ENCODE measurements at places on chromosomes 5 and 9.

DNA sequence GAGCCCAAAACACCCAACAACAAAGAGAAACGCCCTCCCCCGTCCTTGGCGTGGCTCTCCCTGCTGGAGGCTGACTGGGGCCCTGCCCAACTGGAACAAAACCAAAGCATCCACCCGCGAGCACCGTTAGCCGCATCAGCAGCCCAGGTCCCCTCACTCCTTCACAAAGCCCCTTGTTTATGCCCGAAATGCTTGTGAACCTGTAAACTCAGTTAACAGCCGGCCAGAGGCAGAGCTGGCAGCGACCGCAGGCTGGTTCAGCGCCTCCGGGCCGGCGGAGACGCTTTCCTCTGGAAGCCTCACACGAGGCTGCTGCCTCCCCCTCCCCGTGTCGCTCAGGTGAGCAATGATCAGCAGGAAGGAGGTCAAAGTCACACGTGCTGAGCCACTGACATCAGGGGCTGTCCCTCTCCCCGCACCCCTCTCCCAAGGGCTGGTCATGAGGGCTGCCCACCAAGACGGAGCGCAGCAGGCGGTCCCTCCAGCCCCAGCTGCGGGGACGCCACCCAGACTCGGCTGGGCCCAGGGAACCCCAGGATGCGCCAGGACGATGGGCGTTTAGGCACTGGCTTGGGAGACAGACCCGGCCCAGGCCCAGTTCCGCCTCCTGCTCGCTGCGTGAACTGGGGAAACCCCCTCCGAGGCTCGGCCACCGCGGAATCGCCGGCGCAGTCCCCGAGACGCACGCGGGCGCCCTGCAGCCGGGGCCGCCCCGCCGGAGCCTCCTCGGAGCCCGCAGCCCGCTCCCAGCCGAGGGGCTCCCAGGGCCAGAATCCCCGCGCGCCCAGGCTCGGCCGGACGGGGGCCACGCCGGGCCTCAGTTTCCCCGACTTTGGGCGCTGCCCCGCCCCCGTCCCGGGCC, 563 bp downstream of the SNAPC4 start:
- no peak for DNase-seq

- DNase-seq: no peak
Measured at GRCh38 chr9:127130661-127131538, 8.5 kb upstream of the ANGPTL2 start.

DNA sequence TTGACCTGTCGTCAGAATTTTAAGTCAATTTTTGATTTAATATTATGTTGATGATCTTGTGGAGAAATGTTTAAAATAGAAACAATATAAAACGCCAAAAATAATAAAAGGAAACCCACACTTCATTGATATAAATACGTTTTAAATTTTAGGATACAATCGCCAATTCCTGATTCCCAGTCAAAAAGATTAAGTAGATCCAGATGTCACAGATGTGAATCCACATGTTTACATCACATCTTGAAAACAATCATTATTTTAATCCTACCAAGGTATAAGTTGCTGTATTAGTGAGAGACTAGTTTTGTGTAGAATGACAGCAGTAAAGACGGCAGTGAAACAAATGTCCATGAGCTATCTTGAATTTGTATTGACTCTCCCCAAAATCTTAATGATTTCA, 4.9 kb downstream of the TAS2R1 start:
- no peak for DNase-seq

DNA sequence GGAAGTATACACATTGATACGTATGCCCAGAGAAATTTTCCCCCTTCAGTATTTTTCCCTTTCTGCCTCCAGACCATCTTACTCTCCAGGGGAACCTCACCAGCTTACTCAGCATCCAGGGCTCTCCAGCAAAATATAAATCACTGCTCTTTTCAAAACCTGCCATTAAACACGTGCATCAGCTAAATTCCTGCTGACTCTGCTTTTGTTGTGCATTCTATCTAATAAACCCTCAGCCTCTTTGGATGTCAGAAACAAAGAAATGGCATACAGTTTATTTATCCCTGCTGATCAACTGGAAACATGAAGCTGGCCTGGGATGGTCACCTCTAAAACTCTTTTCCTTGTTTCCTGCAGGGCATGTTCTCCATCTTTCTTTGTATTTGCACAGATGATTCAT, 126.8 kb downstream of the TRPM3 start:
- no peak for DNase-seq

DNA sequence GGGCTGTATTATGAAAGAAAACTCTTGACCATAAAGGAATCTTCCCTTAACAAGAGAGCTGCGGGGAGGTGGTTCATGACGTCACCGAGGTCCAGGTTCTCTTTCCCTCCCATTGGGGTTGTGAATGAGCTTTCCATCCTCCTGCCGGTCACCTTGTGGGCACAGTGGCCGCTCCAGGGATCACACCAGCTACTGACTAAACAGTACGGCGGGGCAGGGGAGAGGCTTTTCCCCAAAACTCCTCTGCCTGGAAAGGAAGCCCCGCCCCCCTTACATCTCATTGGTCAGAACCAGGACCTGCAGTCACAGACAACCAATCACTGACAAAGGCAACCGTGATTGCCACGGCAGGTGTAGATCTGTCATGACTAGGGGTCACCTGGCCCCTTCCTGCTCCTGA, 35.6 kb downstream of the ROR2 start:
- DNase-seq: no peak

DNA sequence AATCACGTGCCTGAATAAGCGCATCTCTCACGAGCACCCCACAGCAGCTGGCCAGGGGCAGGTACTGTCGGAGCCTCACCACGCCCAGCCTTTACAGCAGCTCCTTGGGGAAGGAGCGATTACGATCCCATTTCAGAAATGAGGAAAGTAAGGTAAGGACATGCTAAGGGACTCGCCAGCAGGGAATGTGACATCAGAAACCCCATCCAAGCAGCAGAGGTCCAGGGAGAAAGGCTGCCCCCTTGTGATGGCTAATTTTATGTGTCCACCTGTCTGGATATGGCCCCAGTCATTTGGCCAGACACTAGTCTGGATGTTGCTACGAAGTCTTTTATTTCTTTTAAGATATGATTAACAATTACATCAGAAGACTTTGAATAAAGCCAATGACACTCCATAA, 77.3 kb downstream of the UBE2QL1 start:
- no peak for DNase-seq

DNA sequence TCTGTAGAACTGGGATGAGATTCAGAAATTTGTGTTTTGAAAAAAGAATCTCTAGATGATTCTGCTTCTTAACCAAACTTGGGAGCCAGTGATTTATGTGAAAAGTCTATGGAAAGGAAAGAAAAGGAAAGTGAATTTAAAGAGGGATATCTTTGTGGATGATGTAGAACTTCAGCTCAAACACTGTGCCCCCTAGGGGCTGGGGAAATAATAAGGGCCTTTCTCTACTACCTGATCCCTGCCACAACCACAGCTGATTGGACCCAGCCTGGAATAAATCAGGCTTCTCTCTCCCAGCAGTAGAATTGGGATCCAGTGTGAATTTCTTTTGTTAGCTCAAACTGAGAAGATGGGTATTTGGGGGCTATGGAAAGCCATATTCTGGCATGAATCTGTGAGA, 155.0 kb downstream of the PRELID2 start:
- no peak for DNase-seq

DNA sequence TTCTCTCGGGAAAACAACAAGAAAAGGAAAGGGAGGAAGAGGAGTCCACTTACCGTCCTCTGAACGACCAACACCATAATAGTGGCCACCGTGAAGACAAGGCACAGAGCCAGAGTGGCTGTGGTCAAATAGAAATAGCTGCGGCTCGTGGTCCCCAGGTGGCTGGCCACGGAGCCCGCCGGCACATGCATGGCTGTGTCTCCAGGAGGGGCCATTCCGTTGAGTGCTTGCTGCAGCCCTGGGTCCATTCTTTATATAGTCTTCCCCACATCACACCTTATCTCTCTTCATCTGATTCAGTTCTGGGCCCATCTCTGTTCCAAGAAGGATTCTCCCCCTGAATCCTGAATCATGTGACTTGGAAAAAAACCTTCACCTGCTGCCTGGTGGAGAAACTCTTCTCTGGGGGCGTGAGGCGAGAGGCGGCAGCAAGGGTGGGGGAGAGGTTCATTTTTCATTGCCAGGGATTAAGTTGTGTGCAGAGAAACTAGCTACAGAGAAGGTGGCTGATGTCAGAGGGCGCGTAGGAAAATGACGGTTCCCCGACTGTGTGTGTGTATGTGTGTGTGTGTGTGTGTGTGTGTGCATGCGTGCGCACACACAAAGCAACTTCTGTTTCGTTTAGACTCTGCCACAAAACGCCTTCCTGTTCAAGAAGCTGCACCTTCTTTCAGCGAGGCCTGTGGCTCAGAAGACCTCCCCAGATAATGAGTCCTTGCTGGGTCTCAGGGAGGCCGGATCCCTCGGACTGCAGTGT, at the start of gene TNFSF8:
TSS of gene TNFSF8 (minus strand) at position 536 of the 757 bp plus-strand sequence. CDS start at position 248, 288 bp downstream.
- DNase-seq: no peak

GRCh38 chr5:28397502-28397941, 1359.1 kb upstream of the CDH9 start:
- DNase-seq: no peak

GRCh38 chr5:14256026-14256690, 113.0 kb downstream of the TRIO start:
- DNase-seq: no peak

DNA sequence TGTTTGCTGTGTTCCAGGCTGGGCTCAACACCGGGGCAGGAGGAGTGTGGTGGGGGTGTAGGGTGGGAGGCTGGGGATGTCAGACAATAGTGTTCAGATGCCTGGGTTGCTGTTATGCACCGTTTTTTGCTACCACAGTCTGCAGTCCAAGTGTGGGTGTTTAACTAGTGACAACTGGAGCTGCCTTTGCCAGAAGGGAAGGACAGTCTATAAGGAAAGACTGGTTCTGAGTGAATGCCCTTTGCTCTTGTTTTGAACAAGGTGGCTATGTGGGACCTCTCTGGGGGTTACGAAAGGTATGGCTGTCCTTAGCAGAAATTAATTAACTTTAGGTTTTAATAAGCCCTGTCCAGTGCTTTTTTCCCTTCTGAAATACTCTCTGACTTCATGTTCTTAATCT, 118.5 kb upstream of the GNA14 start:
- no peak for DNase-seq

- no peak for DNase-seq
Measured at GRCh38 chr5:110965773-110966581, 105.5 kb upstream of the TSLP start.

DNA sequence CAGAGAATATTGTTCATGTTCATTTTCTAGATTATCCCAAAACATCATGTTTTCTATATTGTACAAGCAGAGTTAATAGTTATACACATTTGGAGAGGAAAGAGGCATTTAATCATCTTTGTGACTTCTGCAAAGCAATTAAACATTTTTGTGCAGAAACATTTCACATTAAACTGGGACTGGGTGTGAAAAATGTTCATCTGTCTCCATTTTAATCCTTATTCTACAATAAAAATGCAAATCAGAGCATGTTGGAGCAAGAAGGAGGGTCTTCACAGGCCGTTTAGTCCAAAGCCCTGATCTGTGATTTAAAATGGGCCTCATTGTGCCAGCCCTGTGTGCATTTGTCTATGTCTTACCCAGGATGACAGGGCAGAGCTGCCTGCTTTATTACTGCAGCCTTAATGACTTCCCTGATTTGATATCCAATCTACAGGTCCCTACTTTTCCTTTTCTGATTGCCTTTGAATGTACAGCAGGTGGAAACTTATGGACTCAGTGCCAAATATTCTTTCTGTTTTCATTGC, 183.5 kb downstream of the CAVIN4 start:
- no peak for DNase-seq

DNA sequence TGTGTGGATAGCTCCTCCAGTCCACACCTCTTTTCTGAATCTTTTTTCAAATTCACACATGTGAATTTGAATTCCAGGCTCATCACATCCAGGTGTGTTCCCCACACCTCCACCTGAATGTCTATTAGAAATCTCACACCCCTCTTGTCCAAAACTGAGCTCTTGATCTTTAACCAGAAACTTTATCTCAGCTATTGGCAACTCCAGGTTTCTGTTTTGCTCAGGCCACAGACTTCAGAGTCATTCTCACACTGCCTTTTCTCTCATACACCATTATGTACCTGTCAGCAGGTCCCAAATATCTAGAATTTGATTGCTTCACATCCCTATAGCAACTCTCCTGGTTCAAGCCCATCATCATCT, 11.6 kb downstream of the NIPSNAP3B start:
- no peak for DNase-seq

DNA sequence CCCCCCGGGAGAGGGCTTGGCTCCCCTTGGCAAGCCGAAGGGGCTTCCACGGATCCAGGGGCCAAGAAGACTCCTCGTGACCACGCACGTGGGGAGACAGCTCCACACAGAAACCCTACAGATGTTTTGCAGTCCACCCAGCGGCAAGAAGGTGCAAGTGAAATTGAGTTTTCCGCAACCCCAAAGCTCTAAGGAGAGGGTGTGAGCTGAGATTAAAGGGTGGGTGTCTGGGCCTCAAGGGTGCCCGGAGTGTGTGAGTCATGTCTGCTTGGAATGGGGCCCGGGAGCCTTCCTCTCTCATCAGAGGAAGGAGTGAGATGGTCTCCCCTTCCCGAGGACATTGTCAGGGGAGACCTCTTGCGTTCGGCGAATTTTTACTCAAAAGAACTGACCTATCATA, 79.1 kb downstream of the OLFM1 start:
- DNase-seq: no peak

- DNase-seq: no peak
Measured at GRCh38 chr5:112647428-112647827, 90.3 kb upstream of the APC start.

- no peak for DNase-seq
Measured at GRCh38 chr9:18941060-18941740, 91.8 kb downstream of the SAXO1 start.

GRCh38 chr9:24776226-24776625, 230.5 kb upstream of the IZUMO3 start:
- no peak for DNase-seq

GRCh38 chr5:59092758-59093157, 509.9 kb downstream of the RAB3C start:
- DNase-seq: no peak

DNA sequence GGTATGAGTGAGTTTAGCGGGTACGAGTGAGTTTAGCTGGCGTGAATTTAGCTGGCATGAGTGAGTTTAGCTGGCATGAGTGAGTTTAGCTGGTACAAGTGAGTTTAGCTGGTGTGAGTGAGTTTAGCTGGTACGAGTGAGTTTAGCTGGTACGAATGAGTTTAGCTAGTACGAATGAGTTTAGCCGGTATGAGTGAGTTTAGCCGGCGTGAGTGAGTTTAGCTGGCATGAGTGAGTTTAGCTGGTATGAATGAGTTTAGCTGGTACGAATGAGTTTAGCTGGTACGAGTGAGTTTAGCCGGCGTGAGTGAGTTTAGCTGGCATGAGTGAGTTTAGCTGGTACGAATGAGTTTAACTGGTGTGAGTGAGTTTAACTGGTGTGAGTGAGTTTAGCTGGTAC, 41.0 kb downstream of the PNPLA7 start:
- DNase-seq: no peak

DNA sequence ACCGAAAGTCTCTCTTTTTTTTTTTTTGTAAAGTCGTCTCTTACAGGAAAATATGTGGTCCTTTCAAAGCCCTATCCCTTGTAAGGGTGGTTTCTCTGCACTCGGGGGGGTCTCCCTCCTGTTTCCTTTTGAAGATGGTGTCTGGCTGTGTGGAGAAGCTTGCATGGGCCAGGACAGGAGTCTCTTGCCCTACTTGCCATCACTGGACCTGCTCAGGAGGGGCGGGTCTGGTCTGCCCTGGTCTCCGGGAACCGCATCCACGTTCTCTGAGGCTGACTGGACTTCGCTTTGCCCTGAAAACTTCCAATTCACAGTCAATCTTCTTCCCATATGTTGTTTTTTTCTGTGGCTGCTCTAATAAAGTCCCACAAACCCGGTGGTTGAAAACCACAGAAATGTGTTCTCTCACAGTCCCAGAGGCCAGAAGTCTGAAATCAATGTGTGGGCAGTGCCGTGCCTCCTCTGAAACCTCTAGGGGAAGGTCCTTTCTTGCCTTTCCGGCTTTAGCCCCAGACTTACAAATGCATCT, 92.9 kb upstream of the IER5L start:
- DNase-seq: no peak

All from NK-92 treated with Interleukin-12 subunit alpha and Interleukin-12 subunit beta, amount 100 ng/mL, for 24 hours (cell line).